ENCODE measurements at places on chromosomes 11 and 22.

DNA sequence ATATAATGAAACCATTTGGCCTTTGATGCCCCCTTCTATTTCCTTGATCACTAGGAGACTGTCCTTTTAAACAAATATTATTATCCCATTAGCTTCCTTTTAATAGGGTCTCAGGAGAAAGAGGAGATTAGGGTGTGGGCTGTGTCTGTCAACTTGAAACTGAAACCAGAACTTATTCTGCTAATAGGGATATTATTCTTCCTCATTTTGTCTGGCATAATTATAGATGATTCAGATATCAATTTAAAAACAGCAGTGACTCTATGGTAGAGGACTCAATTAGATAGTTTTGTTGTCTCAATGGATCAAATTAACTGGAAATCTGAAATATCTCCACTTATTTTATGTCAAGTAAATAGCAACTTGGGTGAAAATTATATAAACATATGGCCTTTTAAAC is 584.9 kb upstream of the CCDC90B start:
- DNase-seq, result no peak

GRCh38 chr11:57336111-57336666 is 497 bp upstream of the SSRP1 start:
- no peak for DNase-seq

DNA sequence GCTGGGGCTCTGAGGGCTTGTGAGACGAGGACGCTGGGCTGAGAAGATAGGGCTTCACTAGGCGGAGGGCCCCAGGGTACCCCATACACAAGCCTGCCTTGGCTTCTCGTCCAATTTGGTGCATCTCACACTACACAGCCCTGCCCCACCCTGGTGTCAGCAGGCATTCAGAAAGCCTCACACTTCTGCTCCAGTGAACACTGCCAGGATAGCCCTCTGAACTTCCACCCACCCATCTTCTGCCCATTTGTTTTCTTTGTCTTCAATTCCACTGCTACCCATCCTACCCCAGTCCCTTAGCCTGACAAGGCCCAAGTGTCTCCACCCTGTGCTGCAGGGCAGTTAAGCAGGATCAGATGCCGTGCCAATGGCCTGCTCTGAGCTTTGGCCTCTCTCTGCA is 1.9 kb upstream of the BUD13 start:
- DNase-seq, result no peak

DNA sequence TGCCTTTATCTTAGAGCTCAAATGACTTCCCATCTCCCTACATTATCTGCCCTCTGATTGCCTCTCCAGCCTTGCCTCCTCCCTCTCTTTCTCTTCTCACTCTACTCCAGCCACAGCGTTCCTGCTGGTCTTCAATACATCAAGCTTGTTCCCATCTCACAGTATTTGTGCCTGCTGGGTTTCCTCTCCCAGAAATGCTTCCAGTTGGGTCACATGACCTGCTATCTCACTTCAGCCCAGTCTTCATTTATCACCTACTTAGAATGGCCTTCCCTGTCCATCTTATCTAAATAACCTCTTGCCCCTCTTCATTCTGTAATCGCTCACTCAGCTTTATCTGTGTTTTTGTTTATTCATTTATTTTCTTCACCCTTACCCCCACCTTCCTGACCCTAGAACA is 61.8 kb upstream of the FAR1 start:
- no peak for DNase-seq

DNA sequence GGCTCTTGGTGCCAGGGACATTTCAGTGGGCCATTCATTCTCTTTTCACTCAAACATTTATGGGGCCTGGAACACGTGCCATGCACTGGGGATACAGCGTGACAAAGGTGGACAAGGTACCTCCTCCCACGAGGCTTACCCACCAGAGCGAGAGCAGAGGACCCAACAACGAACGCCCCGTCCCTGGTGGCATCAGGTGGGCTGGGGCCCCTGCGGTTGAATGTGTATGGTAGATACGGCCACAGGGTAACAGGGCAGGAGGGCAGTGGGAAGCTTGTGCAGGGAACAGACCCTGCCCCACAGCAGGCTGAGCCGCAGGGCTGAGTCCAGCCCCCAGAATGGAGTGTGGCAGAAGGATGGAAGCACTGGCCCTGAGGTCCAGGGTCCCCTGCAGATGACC is 81.1 kb downstream of the LRRC32 start:
- DNase-seq, result no peak

GRCh38 chr11:75481922-75482606 is 43.7 kb downstream of the GDPD5 start:
- DNase-seq, result no peak

DNA sequence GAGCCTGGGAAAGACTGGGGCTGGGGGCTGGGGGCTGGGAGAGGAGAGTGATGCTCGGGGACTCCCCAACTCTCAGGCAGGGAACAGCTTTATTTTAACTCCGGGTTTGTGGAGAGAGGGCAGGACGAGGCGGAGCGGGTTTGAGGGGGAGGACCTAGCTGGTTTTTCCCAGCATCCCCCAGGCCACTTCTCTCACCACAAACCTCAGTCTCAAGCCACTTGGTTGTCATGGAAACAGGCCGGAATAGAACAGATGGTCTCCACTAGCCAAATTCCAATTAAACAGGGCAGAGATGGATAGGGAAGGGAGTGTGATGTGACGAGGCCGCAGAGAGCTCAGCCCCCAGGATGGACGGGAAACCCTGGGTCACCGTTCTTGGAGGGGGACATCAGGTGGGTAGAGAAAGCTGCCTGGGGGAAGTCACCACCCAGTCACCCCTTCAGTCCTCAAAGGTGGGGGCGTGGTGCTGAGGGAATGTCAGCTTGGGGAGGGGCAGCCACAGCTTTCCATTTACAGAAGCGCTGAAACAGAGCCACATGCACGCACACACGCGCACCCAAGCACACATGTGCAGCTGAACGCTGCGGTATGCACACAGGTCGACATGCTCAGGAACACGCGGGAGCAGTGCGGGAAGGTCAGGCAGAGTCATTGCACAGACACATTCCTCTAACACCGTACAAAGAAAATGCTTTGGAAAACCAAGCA is 19.2 kb downstream of the NECTIN1 start:
- DNase-seq, result no peak

GRCh38 chr11:121406291-121406690 is 45.8 kb upstream of the SORL1 start:
- no peak for DNase-seq

- no peak for DNase-seq
Observed at GRCh38 chr11:111229604-111230003, 15.9 kb upstream of the POU2AF2 start.

DNA sequence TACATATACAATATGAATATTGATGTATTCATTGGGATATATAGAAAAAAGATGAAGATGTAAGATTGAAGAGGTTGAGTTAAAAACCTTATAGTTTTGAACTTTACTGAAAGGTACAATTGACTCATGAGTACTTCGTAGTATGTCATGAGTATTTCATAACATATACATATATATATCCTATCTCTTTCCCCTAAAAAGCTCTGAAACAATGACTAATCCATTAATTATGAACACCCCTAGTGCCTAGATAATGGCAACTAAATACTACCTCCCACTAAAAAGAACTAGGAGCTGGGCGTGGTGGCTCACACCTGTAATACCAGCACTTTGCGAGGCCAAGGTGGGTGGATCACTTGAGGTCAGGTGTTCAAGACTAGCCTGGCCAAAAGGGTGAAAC is 31.5 kb downstream of the SLC35F2 start:
- no peak for DNase-seq

DNA sequence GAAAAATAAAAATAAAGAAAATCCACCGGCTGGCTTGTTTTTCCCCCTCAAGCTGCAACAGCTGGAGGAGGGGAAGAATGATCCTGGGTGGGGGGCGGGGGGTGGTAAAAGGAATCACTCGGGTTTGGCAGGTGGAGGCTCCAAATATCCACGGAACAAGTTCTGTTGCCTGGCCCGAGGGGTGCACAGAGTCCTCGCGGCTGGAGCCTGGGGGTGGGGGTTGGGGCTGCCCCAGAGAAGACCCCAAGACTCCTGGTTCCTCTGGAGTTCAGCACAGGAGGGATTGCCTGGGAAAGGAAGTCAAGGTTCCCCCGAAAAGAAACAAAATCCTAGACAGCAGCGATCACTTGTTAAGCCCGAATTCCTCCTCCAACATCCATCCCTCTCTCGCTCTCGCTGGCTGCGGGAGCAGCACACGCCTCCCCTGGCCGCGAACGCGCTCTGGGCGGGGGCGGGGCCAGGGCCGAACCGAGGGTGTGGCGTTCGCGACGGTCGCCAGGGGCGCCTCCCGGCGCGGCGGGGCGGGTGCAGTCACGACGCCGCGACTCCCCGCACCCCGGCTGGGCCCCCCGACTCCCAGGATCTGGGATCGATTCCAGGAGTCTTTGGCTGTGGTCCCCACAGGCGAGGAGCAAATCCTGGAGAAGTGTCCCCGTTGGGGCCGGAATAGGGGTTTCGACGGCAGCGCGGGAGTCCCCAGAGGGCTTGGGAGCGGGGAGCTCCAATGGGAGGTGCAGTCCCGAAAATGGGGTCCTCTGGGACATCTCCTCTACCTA is at the start of gene KCNA4:
KCNA4 (minus strand) TSS at position 443 of the 776 bp plus-strand sequence. CDS start 4,352 bp downstream, outside the sequence.
- peak; percentile 40 for DNase-seq

DNA sequence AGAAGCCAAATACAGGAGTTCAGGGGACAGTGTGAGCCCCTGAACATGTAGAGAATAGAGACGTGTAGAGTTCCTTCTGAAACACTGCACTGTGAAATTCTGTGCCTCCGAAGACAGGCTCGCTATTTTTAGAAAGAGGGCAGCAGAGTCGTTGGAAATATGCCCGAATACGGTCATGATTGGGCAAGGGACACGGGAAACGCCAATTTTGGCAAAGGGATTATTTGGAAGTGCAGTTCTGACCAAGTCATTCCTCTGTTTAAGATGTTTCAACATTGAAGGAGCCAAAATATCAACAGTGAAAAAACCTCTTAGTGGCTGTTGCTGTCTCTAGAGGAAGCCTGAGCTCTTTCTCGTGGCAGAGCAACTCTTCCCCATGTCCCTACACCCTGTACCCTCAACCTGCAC is 9.5 kb upstream of the CBX6 start:
- no peak for DNase-seq

DNA sequence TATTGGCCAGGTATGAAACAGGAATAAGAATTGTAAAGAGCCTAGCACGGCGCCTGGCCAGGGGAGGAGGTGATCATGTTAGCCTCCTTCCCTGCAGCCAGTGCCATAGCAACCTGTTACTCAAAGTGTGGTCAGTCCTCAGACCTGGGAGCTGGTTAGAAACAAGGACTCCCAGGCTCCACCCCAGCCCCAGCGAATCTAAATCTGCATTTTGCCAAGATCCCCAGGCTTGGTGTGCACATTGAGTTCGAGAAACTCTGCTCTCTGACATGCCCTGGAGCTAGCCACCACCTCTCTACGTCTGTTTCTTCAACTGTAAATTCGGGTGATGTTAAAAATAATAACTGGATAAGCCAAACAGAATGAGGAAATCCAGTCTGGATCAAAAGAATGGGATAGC is 56.1 kb upstream of the ALX4 start:
- no peak for DNase-seq

DNA sequence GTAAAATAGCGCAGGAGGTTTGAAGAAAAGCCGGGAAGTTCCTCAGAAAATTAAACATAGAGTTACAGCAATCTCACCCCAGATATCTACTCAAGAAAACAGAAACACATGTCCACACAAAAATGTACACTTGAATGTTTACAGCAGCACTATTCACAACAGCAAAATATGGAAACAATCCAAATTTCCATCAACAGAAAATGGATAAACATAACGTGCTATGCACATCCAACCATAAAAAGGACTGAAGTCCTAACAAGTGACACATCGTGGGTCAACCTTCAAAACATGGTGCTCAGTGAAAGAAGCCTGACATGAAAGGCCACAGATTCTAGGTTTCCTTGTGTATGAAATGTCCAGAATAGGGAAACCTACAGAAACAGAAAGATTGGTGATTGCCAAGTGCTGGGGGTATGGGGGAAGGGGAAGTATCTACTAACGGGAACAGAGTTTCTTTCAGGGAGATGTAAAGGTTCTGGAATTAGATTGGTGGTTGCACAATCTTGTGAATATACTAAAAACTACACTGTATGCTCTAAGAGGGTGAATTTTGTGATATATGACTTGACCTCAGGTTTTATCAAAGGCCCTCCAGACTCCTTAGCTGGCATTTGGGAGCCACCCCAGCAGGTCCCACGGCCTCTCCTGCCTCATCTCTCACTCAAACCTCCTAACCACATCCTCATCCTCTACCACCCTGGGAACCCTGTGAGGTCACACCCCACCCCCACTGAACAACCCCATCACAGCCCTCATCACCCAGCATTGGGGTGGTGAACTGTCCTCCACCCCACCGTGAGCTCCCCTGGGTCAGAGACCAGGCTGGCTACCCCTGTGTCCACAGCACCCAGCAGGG is 69.2 kb upstream of the PRR5 start:
- DNase-seq, result no peak

GRCh38 chr11:62752994-62753735 is 795 bp downstream of the ZBTB3 start:
- DNase-seq, result no peak

DNA sequence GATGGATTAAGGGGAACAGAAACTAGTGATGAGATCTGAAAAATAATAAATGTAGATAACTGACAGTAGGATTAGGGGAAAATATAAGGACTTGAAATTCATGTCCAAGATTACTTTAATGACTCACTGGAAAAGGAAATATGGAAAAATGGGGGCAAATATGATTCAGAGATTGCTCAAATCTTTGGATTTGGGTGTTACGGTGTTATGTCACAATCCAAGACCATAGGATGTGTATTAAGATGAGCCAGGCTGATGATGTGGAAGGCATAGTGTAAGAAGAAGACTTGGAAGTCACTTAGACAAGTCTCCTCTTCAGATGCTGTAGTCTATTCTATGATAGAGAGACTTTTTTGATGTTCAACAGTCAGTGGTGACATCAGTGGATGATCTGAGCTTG is 323.7 kb downstream of the LUZP2 start:
- DNase-seq, result no peak

GRCh38 chr11:17129003-17129402 is 51.5 kb upstream of the RPS13 start:
- no peak for DNase-seq

DNA sequence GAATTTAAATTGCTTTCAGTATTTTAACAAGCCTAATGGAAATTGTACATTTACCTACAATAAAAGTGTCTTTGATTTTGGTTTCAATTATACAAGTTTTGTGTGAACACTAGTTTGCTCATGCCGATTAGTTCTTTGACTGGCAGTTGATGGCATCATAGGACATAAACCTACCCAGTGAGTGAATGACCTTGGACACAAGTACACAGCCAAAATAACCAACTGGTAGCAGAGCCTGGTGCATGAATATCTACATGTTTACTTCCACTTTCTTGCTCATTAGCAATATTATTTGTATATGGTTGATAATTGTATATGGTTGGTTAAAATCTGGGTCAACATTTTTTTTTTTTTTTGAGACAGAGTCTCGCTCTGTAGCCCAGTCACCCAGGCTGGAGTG is 37.8 kb downstream of the STIM1 start:
- no peak for DNase-seq

- no peak for DNase-seq
Observed at GRCh38 chr11:59028105-59028504, 58.0 kb upstream of the GLYATL1B start.

GRCh38 chr11:93541884-93542810 is 1.0 kb downstream of the SMCO4 start:
- peak; percentile 30 for DNase-seq

Data from NCI-H774 (cell line).